CD14-positive monocyte (primary cell): ENCODE measurements at places on chromosomes 7 and 10.

- DNase-seq, result no peak
Observed at GRCh38 chr10:132359305-132360040, 27.5 kb downstream of the LRRC27 start.

- no peak for DNase-seq
Observed at GRCh38 chr10:6119962-6120361, 31.1 kb downstream of the RBM17 start.

DNA sequence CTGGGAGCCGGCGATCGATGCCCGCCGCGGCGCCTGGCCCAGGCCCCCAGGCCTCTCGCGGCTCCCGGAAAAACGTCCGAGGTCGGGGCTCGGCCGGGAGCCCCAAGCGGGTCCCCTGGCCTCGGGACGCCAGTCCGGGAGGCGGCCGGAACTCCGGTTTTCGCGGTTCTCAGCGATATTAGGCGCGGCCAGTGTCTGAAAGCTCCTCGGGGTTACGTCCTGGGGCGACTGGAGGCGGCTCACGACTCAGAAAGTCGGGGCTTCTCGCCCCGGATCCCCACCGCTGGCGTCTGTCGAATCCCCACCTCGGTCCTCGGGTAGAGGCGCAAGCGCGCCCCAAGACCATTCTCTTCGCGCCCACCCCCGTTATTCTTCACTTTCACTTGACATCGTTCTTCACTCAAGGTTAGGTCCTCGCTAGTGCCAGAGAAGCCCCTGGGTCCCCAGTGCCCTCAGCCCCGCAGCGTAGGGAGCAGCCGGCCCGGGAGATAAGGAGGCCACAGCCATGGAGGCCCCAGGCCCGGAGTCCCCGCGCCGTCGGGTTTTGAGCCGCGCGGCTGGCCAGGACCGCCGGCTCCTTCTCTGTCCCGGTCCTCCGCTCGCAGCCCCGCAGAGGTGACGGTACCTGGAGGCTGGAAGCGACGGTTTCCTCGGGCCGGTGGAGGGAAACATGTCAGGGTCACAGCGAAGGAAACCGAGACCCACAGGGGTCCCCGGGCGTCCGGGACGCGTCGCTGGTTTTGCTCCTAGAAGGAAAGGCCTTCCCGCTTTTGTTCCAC is 35.2 kb upstream of the EBLN1 start:
- peak; percentile 20 for DNase-seq

- DNase-seq, result no peak
Observed at GRCh38 chr7:151590850-151591771, 71.4 kb upstream of the RHEB start.

- DNase-seq, result no peak
Observed at GRCh38 chr10:6195376-6195775, 7.4 kb upstream of the PFKFB3 start.

GRCh38 chr7:13829914-13830900 is 159.3 kb downstream of the ETV1 start:
- DNase-seq, result no peak

GRCh38 chr7:4815609-4816418 is 40.4 kb downstream of the AP5Z1 start:
- DNase-seq, result no peak

- no peak for DNase-seq
Observed at GRCh38 chr10:119522747-119523426, 19.6 kb downstream of the RGS10 start.

- no peak for DNase-seq
Observed at GRCh38 chr7:151298765-151299164, 42.8 kb upstream of the NUB1 start.

GRCh38 chr7:11430841-11431240 is 401.2 kb downstream of the THSD7A start:
- peak; percentile 1 for DNase-seq

DNA sequence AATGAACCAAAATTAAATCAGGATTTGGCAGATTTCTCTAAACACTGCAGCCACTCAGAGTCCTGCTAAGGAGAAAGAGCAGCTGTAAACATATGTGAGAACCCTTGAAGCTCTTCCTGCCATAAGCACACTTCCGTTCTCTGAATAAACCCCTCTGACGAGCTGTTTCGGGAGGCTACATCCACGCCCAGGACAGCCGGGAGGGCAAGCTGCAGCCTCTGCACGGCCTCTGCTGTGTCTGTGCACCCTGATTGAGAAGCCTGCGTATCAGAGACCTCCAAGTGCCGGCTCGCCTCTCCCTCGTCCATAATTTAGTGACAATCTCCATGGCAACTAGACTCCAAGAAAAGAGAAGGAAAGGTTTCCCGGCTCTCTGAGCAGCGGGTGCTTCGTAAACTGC is 114.4 kb downstream of the PTPRN2 start:
- DNase-seq, result no peak

DNA sequence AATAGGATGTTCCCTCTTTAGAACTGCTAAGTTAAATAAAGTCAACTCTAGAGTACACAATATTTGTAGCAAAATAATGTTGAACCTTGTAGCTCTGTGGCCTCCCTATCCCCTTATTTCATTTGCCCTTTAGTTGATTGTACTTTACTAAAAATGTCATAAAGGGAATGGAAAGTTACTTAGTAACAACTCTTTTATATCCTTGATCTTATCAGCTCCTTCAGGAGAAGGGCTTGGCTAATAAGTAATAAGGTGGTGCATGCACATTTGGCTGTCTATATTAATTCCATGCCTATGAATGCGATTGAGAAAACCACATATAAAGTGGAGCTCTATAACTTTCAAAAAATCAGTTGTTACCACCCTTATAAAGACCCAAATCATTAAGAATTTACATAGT is 41.5 kb upstream of the GATA3 start:
- DNase-seq, result no peak
